Activated CD8-positive, alpha-beta T cell treated with anti-CD3 and anti-CD28 coated beads, Interleukin-2, amount 10 ng/mL, durations not matched to agents 7 days and 5 days (primary cell): ENCODE measurements at places on chromosomes 4 and X.

- H3K27ac ChIP-seq: no peak overlapping the region
- H3K36me3 ChIP-seq: no peaks in the 10 kb centered on the region
- no peaks in the 10 kb centered on the region for H3K4me1 ChIP-seq
- H3K4me3 ChIP-seq: no peak overlapping the region
- no peaks in the 10 kb centered on the region for H3K27me3 ChIP-seq
Observed at GRCh38 chr4:168177546-168178149, 85.3 kb downstream of the ANXA10 start.

- H3K4me1 ChIP-seq: no peaks in the 10 kb centered on the region
- no peak overlapping the region for H3K27ac ChIP-seq
- no peak for DNase-seq
- no peak overlapping the region for H3K4me3 ChIP-seq
- H3K27me3 ChIP-seq: no peaks in the 10 kb centered on the region
Observed at GRCh38 chr4:37157476-37158167, 86.9 kb upstream of the NWD2 start.

GRCh38 chrX:135273162-135273561, 21.3 kb downstream of the ETDA start:
- H3K4me1 ChIP-seq: no peaks in the 10 kb centered on the region
- H3K27ac ChIP-seq: no peak overlapping the region
- H3K36me3 ChIP-seq: no peaks in the 10 kb centered on the region
- no peak overlapping the region for H3K4me3 ChIP-seq
- H3K27me3 ChIP-seq: no peaks in the 10 kb centered on the region

GRCh38 chr4:83251447-83251830, 33.2 kb downstream of the COQ2 start:
- peaks cover 37% of the 10 kb centered on the region for H3K4me1 ChIP-seq
- peaks cover 7% of the 10 kb centered on the region for H3K36me3 ChIP-seq
- no peak overlapping the region for H3K4me3 ChIP-seq
- peak overlapping the region; percentile 28 for H3K27ac ChIP-seq
- no peak for DNase-seq
- H3K27me3 ChIP-seq: no peaks in the 10 kb centered on the region

DNA sequence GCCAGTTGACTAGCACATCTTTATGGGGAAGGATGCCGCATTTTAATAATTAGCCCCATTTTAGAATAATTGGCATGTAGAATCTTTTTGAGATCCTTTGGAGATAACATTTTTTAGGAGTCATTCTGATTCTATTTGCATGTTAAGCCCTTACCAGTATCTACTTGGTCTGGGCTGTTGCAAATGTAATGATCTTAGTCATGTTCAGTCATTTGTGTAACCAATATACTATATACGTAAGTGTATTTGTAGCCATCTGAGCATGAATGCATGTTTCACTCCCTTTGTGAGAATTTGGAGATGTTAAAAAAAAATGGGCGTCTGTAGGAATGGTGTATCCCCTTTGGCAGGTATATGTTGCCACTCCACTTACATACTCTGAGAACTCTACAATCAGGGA, 119.1 kb downstream of the TEX13A start:
- H3K27ac ChIP-seq: no peak overlapping the region
- H3K27me3 ChIP-seq: no peaks in the 10 kb centered on the region
- no peaks in the 10 kb centered on the region for H3K4me1 ChIP-seq
- DNase-seq: no peak

DNA sequence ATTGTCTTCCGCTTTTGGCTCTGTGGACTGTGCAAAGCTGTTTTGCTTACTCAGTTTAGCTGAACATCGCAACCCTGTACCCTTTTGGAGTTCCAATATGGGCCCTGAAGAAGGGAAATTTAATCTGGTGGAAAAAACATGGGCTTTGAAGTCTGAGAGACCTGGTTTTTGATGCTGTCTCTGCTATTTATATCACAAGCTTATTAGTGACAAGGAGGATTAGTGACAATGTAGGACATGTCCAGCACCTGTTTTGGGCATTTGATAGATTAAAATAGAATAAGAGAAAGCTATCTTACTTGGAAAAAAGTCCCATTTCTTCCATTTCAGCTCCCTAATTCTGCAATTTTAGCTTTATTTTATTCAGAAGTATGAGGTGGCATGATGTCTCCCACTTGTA, 417.3 kb downstream of the SPRY1 start:
- peaks cover 2% of the 10 kb centered on the region for H3K27me3 ChIP-seq
- H3K36me3 ChIP-seq: no peaks in the 10 kb centered on the region
- H3K4me1 ChIP-seq: no peaks in the 10 kb centered on the region
- no peak overlapping the region for H3K27ac ChIP-seq
- no peak for DNase-seq

DNA sequence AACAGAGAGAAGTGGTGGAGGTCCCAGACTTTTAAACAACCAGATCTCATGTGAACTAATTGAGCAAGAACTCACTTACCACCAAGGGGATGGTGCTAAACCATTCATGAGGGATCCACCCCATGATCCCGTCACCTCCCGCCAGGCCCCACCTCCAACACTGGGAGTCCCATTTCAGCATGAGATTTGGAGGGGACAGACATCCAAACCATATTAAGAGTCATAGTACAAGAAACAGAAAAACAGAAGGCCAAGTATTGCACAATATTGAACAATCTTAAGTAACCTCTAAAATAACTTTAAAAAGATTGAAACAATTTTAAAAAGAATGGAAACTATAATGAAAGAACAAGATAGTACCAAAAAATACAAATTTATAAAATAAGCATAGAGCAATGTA, 110.0 kb downstream of the CBR4 start:
- no peak overlapping the region for H3K4me3 ChIP-seq
- DNase-seq: no peak
- no peaks in the 10 kb centered on the region for H3K36me3 ChIP-seq
- no peaks in the 10 kb centered on the region for H3K27me3 ChIP-seq

GRCh38 chr4:76690906-76691275, 207.1 kb downstream of the SOWAHB start:
- H3K4me1 ChIP-seq: peaks cover 31% of the 10 kb centered on the region
- no peaks in the 10 kb centered on the region for H3K36me3 ChIP-seq
- no peak overlapping the region for H3K27ac ChIP-seq
- no peak overlapping the region for H3K4me3 ChIP-seq
- no peak for DNase-seq
- peaks cover 74% of the 10 kb centered on the region for H3K27me3 ChIP-seq

- no peak overlapping the region for H3K27ac ChIP-seq
- H3K4me1 ChIP-seq: peaks cover 19% of the 10 kb centered on the region
- DNase-seq: no peak
- peaks cover 19% of the 10 kb centered on the region for H3K36me3 ChIP-seq
Observed at GRCh38 chr4:84497504-84498202, 1.4 kb downstream of the NKX6-1 start.

DNA sequence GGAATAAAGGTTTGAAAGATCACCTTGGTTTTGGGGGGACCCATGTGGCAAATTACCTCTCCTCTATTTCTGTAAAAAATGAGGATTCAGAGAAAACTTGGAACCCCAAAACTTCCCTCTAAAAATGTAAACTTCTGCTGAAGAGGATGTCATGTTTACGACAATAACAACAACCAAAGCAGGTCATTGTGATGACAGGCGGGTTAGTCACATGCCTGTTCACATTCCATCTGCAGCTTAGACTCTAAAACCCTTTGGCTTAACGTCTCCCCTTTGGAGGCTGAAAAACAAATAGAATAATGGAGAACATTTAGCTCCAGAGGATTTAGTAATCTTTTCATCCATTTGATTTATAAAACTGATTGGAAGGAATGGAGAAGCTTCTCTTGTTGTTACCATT, 75.0 kb upstream of the FAM9C start:
- H3K27me3 ChIP-seq: no peaks in the 10 kb centered on the region
- DNase-seq: no peak
- no peak overlapping the region for H3K27ac ChIP-seq
- peaks cover 29% of the 10 kb centered on the region for H3K4me1 ChIP-seq

DNA sequence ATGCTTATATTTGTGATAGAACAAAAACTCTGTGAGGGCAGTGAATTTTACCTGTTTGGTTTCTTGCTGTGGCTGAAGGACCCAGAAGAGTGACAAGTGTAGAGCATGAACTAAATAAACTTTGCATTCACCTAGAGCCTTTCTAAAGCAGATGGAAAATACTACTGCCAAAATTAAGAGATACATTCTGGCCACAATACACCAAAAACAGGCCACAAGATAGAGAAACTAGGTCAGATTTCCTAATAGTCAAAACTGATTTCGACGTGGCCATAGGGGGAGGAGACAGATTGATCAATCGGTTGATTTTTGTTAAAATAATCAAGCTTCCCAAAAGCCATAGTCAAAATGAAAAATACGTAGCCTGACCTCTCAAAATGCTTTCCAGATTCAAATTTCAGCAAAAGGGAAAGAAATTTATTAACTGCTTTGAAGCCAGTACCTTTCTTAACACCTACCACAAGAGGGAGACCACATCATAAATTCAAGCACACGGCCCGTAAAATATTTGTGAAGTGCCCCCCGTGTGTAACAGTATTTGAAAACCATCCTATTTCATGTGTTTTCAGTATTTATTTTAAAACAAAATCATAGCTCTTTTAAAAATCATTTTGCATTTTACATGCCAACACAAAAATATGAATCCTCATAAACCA, 132.4 kb downstream of the CORIN start:
- H3K27ac ChIP-seq: no peak overlapping the region
- H3K27me3 ChIP-seq: peaks cover 22% of the 10 kb centered on the region
- no peaks in the 10 kb centered on the region for H3K4me1 ChIP-seq
- no peak overlapping the region for H3K4me3 ChIP-seq
